Effector memory CD8-positive, alpha-beta T cell (primary cell): ENCODE measurements at places on chromosomes 6 and 20.

DNA sequence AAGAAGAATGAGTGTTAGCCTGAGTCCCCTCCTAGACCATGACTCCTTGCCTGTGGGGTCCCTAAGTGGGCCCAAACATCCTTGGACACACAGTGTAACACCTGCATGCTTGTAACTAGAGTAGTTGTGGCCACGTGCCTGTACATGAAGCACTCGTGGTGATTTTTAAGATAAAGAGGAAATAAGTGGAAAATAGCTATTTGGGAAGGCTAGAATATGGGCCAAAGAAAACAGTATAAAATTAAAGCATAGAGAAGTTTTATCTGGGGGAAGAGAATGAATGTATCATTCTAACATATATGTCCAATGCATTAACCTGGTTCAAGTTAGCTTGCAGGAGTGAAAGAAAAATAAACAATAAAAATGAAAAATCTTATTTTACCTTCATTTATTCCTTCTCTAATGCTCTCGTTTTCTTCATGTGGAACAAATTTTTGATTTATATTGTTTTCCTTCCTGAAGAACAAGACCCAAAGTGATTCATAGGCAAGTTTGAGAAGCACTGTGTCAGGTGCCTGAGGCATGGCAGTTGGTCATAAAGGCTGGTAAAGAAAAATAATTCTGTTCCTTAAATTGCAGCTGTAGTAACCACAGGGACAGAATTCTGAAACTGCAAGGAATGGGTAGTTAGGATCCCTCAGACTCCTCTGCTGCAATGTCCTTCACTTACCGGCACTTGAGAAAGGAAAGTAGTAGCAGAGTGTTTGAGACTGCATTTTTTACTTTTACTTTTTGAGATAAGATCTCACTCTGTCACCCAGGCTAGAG lies 8.5 kb upstream of the CST3 start:
- H3K27ac ChIP-seq, result no peak overlapping the region
- H3K4me3 ChIP-seq, result no peak overlapping the region
- no peaks in the 10 kb centered on the region for H3K27me3 ChIP-seq
- no peaks in the 10 kb centered on the region for H3K36me3 ChIP-seq
- H3K4me1 ChIP-seq, result no peaks in the 10 kb centered on the region

- no peak overlapping the region for H3K27ac ChIP-seq
- DNase-seq, result no peak
- H3K27me3 ChIP-seq, result peaks cover 18% of the 10 kb centered on the region
- H3K4me3 ChIP-seq, result no peak overlapping the region
- H3K36me3 ChIP-seq, result no peaks in the 10 kb centered on the region
Measured at GRCh38 chr6:99132026-99132635, 184.4 kb upstream of the FBXL4 start.

GRCh38 chr6:30405934-30406333 lies 61.0 kb downstream of the RPP21 start:
- no peak overlapping the region for H3K4me3 ChIP-seq
- no peaks in the 10 kb centered on the region for H3K36me3 ChIP-seq
- peaks cover 6% of the 10 kb centered on the region for H3K4me1 ChIP-seq
- H3K27ac ChIP-seq, result no peak overlapping the region

GRCh38 chr6:116764961-116765841 lies at the start of gene FAM162B:
FAM162B (minus strand) TSS chr6:116765719; CDS start chr6:116765576, 143 bp downstream.
- H3K27ac ChIP-seq, result no peak within 1 kb of the TSS
- peaks cover 54% of the 10 kb centered on the region for H3K27me3 ChIP-seq
- peaks cover 7% of the 10 kb centered on the region for H3K4me1 ChIP-seq
- H3K4me3 ChIP-seq, result peak within 1 kb of the TSS; percentile 79

DNA sequence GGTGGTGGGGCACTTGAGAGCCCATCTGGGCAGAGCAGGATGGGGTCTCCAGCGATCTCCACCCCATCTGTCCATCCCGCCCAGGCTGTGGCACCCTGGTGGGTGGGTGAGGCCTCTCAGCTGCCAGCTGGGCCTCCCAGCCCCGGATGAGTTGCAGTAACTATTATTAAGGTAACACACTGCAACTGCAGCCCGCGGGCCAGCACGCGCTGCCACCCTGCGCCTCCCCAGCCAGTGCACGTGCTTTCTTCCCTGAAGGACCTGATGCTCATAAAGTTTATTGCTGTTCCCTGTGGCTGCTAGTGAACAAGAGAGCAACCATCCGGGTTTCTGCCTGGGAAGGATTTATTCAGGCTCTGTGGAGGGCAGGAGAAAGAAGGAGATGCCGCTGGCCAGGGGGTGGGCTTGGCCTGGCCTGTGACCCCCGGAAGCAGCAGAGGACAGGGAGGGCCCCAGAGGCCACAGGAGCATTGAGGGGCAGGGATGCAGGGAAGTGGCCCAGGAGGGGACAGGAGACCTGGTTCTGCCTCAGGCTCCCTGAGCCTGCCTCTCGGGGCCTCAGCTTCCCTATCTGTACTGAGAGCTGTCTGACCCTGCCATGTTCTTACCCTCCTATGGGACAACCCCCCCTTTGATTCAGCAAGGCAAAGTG lies 1.7 kb downstream of the IP6K3 start:
- H3K27me3 ChIP-seq, result peaks cover 23% of the 10 kb centered on the region
- H3K4me1 ChIP-seq, result peaks cover 4% of the 10 kb centered on the region
- no peak for DNase-seq
- no peak overlapping the region for H3K27ac ChIP-seq

DNA sequence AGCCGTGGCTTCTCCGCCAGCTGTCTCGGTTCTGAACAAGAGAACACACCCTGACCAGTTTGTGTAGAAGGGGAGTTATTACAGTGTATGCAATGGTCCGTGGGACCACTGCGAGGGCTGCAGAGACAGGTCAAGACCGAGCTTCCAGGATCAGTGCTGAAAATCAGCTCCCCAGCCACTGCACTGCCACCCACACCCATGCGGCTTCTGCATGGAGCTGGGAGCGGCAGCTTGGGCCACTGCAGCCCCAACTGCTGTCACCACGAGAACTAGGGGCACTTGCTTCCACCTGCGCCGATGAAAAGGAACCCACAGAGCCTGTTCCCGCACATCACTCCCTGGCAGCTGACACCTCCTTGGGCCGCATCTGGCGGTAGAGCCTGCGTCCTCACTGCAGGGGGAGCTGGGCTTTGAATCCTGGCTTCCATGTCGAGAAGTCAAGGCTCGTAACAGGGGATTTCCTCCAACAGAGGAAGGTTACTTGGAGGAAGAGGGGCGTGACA lies 56.2 kb downstream of the TMEM242 start:
- H3K27ac ChIP-seq, result no peak overlapping the region
- H3K27me3 ChIP-seq, result peaks cover 4% of the 10 kb centered on the region
- peaks cover 8% of the 10 kb centered on the region for H3K36me3 ChIP-seq
- no peaks in the 10 kb centered on the region for H3K4me1 ChIP-seq
- DNase-seq, result no peak

DNA sequence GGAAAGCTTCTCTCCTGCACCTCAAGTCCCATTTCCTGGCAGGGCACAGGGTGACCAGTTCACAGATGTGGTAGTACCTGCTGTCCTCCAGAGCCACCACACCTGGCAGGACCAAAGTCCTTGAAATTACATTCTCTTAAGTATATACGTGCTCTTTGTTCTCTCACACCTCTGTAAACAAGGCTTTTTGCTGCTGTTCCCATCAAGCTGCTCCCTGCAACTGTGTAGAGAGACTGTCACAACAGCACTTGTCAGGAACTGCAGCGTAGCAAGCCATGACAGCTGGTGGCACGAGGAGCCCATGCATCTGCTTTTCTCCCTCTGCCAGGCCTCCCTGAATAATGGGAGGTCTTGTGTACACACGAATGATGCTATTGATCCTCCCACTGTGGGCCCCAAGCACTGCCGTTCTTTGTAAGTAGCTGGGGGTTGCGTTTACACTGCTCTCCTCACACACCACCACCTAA lies 431.8 kb downstream of the CD83 start:
- DNase-seq, result no peak
- H3K36me3 ChIP-seq, result no peaks in the 10 kb centered on the region
- H3K27me3 ChIP-seq, result peaks cover 7% of the 10 kb centered on the region
- H3K4me1 ChIP-seq, result no peaks in the 10 kb centered on the region

GRCh38 chr20:40563296-40563950 lies 125.6 kb downstream of the MAFB start:
- no peak overlapping the region for H3K27ac ChIP-seq

GRCh38 chr6:6218759-6219085 lies 101.7 kb downstream of the F13A1 start:
- no peak overlapping the region for H3K4me3 ChIP-seq
- no peaks in the 10 kb centered on the region for H3K4me1 ChIP-seq
- H3K27me3 ChIP-seq, result peaks cover 23% of the 10 kb centered on the region
- H3K36me3 ChIP-seq, result no peaks in the 10 kb centered on the region
- H3K27ac ChIP-seq, result no peak overlapping the region

GRCh38 chr20:14790771-14791620 lies 453.6 kb upstream of the FLRT3 start:
- no peaks in the 10 kb centered on the region for H3K36me3 ChIP-seq
- no peaks in the 10 kb centered on the region for H3K4me1 ChIP-seq
- no peak overlapping the region for H3K27ac ChIP-seq

DNA sequence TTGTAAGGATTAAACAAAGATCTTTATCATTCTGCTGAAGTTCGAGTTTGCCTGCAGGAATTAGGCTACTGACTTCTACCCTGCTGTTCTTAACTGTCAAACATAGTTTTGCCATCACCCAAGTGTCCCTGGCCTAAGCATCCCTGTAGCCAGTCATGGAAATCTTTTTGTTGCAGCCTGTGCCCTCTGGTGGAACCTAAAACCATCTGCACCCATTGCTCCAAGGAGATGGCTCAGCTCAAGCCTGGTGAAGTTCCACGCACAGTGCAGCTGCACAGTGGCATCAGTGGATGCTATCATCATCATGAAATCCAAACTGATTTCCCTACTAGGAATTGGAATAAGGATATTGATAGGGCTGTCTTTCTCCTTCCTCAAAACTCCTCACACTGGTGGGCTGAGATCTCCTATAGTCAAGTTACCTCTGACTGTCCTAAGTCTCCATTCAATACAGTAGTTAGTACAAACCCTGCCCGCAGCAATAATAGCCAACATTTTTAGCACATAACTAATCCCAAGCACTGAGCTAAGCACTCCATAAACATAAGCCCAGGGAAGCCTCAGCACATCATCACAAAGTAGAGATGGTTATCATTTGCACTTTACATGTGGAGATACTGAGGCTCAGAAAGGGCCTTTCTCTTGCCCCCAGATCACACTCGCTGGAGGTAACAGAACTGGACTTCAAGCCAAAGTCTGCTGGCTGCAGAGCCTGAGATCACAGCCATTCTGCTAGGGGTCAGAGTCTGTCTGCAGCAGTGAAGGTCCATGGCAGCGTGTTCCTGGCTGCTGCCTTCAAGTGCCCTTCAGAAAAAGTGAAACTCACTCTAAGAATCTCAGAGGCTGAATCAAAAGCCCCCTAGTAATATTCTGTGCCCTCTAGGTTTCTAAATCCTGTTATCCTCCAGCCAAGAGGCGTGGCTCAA lies 77.2 kb upstream of the MC3R start:
- H3K36me3 ChIP-seq, result no peaks in the 10 kb centered on the region

DNA sequence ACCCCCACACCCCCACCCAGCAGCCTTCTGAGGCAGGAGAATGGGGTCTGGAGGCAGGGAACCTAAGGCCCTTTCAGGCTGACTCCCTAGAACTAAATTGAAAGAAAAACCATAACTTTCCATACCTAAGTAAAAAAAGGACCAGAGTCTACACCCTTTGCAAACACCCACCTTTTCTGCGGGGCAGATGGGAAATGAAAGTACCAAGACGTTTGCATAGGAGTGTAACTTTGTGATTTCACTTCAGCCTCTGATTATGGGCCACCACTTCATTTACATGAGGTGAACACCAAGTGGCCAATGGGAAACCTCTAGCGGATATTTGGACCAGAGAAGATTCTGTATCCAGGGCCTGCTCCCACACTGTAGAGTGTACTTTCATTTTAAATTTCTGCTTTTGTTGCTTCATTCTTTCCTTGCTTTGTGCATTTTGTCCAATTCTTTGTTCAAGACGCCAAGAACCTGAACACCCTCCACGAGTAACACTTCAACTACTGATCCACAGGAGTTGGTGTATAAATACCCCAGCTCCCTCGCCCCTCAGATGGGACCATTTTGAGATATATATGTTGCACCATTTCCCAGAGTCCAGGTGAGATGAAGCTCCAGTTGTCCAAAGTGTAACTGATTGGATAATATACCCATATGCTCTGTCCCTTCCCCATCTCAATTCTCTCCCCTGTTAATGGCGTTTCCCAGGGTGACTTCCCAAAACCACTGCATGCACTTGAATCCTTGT lies 18.9 kb upstream of the SRSF6 start:
- H3K4me3 ChIP-seq, result no peak overlapping the region
- no peak overlapping the region for H3K27ac ChIP-seq
- H3K27me3 ChIP-seq, result peaks cover 85% of the 10 kb centered on the region

DNA sequence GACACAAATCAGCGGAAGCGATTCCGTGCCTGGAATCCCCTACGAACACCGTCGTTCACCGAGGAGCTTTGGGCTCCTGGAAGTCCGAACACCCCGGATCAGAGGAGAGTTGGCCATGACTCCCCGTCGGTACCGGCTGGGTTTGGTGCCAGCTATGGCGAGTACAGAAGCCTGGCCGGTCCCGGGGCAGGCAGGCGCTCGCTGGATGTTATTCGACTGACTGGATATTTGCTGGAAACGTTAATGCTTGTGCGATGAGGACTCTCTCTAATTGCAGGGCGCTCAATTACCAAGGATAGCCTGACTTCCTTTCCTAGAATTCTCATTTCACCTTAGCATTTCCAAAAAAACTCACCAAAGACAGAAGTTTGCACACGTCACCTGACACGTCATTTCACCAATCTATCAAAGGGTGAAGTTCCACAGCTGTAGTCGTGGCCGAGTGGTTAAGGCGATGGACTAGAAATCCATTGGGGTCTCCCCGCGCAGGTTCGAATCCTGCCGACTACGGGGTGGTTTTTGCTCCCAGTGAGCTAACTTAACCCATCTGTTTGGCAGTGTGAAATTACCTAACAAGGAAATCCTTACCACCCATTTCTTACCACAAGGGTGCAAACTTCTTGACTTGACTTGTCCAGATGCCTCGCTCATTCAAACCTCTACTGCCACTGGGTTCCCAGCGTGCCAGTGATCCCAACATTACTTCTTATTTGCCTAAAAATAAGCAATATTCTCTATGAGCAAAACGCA lies 22.7 kb upstream of the ZNF184 start:
- peaks cover 17% of the 10 kb centered on the region for H3K4me1 ChIP-seq
- peak; percentile 10 for DNase-seq
- peak overlapping the region; percentile 60 for H3K4me3 ChIP-seq
- peaks cover 55% of the 10 kb centered on the region for H3K27me3 ChIP-seq
- H3K27ac ChIP-seq, result no peak overlapping the region
- peaks cover 10% of the 10 kb centered on the region for H3K36me3 ChIP-seq

DNA sequence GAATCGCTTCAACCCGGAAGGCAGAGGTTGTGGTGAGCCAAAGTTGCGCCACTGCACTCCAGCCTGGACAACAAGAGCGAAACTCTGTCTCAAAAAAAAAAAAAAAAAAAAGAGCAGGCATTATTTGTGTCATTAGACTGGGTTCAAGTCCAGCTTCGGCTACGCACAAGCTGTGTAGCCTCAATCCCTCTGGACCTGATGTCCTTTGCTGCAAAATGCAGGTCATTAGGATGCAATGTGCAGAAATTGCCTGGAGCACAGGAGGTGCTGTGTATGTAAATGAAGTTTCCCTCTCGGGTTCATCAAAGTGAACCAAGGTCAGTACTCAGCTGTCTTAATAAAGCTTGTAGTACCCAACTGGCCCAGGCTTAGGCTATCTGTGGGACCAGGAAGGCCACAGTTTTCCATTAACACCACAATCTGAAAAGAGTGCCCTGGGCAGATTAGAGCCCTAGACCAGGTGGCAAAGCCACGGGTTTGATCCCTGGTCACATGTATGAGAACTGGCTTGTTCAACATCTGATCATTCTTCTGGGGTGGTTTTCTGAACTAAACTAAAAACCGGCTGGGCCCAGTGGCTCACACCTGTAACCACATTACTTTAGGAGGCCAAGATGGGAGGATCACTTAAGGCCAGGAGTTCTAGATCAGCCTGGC lies 155.3 kb downstream of the ZMYND8 start:
- DNase-seq, result no peak
- H3K27me3 ChIP-seq, result no peaks in the 10 kb centered on the region
- no peak overlapping the region for H3K4me3 ChIP-seq
- H3K36me3 ChIP-seq, result no peaks in the 10 kb centered on the region
- no peak overlapping the region for H3K27ac ChIP-seq
- H3K4me1 ChIP-seq, result peaks cover 4% of the 10 kb centered on the region
